Fibroblast of upper back skin (primary cell): ENCODE measurements at places on chromosomes 6 and 20.

GRCh38 chr20:8434326-8434876 is 302.3 kb downstream of the PLCB1 start:
- no peak for DNase-seq

DNA sequence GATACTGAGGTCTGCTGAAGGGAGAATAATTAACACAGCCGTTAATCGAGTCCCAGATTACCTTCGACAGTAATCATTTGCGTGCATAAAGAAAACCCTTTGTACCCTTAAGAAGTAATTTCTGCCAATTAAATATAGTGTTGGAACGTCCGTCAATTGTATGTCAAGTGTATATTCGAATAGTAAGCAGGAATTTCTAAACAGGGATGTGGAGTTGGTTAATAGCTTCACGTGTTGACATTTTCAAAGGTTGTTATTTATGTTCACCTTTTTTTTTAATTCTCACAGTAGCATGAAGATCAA is 798 bp upstream of the SNAP91 start:
- no peak for DNase-seq

DNA sequence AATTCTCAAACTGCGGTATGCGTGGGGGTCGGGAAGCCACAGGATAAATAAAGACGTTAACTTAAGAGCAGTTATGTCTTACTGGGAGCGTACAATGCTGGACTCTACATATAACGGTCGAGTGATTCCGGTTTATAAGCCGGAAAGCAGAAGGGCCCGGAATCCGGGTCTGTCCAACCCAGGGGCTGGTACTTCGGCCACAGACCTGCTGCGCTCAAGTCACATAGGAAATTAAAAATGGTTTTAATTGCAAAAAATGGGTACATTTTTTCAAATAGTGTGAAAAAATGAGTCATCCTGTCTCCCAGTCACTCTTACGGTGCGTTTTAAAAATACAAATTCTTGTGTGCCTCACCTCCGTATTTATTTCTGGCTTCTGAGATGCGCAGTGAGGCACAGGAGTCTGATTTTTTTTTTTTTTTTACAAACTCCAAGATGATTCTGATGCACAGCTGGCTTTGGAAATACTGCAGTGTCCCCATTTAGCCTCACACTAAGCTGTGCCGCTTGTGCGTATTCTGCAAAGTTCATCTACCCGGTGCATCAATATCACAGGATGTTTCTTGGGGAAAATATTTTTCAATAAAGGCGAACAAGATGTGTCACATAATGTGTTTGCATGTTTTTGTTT is 1.0 kb downstream of the PCIF1 start:
- no peak for DNase-seq

GRCh38 chr6:162409741-162410691 is 317.6 kb downstream of the PRKN start:
- no peak for DNase-seq

GRCh38 chr6:166612471-166612881 is 14.6 kb downstream of the RPS6KA2 start:
- DNase-seq, result no peak

DNA sequence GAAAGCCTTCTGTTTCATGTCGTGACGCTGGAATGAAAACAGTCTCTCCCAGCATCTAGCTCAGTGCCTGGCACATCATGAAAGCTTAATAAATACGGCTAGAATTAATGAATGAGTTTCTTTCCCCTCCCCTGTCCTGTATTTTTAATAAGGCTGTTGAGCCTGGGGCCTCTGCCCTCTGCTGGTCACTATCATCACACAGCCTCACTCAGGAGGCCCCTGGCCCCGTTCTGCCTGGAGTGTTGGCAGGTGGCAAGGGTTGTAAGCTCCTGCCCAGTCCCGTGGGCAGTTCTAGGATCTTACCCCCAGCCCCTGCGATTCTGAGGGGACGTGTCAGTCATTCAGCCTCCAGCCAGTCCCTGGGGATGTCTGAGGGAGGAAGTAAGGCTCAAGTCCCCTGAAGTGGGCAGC is 41.4 kb downstream of the PHACTR3 start:
- DNase-seq, result no peak

- peak; percentile 78 for DNase-seq
Measured at GRCh38 chr6:72422171-72422570, 199.7 kb upstream of the KCNQ5 start.

DNA sequence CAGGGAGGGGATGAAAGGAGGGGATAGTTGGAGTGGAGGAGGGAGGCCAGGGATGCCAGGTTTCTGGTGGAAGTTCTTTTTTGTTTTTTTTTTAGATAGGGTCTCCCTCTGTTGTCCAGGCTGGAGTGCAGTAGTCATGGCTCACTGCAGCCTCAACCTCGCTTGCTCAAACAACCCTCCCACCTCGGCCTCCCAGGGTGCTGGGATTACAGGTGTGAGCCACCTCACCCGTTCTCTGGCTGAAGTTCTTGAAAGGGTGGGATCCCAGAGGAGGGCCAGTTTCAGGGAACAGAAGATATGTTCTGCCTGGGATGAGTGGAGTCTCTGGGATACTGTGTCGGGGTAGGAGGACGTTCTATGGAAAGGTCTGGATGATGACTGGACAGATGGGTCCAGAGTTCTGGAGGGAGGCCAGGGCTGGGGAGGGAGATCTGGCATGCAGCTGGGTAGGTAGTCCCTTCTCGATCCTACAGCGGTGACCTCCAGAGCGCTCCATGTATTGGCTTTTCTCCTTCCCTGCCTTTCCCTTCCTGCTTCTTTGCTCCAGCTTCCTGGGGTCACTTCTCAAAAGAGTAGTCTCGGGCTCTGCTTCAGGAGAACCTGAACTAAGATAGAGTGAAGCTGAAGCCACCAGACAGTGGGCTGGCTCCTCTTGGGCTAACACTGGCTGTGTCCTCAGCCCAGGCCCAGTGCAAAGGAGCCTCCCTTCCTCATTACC is 12.7 kb upstream of the SRC start:
- no peak for DNase-seq

DNA sequence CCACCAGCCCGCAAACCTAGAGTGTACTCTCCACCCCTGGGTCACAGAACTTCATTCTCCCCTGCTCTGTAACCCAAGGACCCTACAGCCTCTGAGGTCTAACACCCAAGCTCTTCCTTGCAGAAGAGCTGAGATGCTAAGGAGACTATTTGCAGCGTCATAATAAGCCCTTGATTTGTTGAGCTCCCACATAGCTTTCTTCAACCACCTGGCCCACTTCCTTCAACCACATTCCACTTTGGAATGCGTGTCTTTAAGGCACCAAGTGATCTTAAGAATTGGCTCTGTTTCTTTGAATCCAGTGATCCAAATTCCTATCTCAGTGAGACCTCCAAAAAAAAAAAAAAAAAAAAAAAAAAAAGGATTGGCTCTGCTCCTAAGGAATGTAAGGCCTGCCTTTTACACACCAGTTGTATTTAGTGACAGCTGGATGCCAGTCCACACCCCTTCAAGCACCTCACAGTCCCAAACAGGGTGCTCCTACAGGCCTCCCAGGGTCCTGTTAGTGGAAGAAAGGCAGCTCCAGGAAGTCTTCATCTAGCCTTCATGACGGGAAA is 106.2 kb downstream of the UBE3D start:
- DNase-seq, result peak; percentile 97

GRCh38 chr6:162773996-162774395 is 46.2 kb downstream of the PACRG start:
- no peak for DNase-seq

DNA sequence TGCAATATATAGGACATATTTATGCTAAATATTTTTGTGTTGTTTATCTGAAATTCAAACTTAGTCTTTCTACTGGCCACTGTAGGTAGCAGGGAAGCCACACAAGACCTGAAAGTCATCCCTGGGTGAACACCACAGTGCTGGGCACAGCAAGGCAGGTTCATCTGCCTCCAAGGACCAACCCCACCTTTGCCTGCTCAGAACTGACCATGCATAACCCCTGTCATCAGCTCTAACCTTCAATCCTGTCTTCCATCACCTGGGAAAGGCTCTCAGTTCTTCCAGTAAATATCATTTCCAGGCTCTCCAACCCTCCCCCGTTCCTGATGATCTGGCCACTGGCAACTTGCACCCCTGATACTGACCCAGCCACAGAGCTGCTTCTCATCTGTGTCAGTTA is 32.7 kb upstream of the CST7 start:
- DNase-seq, result no peak

DNA sequence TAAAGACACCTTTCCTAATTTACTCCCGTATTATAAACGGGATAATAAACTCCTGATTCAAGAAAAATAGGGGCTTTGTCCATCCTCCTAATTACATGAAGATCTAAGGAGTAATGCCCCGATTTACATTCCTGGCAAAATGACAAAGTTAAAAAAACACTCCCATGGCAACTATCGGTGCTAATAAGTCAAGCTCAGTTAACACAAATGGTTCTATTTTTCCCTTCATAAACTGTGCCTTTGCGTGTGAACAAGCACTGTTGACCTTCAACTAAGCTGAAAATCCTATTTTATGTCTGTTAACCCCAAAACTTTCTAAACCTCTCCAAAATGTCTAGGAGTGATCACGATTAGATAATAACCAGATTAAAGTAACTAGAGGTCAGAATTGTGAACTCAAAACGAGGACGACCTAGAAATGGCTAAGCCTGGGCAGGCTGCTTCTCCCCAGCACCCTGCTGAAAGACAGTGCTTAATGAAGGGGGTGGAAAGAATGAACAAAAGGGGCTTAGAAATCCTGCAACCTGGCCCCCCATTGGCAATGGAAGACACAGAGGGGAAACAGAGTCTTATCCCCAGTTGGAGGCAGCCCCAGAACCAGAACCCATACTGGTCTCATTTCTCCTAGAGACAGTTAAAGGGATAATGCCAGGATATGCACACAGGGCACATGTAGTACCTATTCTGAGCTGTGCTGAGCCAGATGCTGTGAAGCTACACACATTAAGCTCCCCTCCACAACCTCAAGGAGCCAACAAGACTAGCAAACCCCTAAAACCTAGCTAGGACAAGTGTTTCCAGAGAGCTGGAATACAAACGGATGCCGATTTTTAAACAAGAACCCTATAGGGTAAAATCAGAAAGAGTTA is 23.0 kb downstream of the SLC23A2 start:
- no peak for DNase-seq

GRCh38 chr6:2147766-2148448 is 97.5 kb downstream of the GMDS start:
- peak; percentile 56 for DNase-seq

- no peak for DNase-seq
Measured at GRCh38 chr20:16744178-16744807, 3.9 kb upstream of the OTOR start.

GRCh38 chr6:845566-845965 is 152.6 kb upstream of the EXOC2 start:
- DNase-seq, result no peak

DNA sequence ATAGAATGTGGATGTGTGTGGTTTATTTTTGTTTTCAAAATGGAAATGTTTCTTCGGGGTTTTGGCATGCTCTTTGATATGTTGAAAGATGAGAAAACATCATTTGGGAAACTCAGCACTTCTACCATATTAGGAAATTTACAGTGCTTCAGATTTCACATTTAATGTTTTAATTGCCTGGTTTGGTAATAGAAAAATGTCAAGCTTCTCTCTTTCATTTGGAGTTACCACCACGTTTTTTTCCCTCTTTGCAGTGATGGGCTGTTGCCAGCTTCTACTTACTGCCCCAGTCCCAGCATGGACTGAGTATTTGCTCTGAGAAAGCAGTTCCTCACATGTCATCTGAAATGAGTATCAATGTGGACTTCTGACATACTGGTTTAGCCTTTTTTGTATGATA is 267.7 kb downstream of the PRL start:
- peak; percentile 43 for DNase-seq

- DNase-seq, result no peak
Measured at GRCh38 chr6:170029416-170030283, 261.2 kb downstream of the DLL1 start.

DNA sequence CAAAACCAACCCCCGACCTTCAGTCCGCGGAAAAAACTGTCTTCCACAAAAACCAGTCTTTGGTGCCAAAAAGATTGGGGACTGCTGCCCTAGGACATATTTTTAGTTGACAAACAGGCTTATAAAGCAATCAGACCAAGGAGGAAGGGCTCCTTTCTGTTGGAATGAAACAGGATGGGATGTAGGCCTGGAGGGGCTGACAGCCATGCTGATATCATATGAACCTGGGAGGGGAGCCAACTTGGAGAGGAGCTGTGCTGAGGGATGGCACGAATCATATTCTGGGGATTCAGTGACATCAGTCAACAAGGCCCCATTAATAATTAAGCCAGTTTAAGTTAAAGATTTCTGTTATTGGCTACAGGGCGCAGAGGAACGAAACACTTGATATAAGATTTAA is 225.4 kb upstream of the TSHZ2 start:
- DNase-seq, result peak; percentile 16

DNA sequence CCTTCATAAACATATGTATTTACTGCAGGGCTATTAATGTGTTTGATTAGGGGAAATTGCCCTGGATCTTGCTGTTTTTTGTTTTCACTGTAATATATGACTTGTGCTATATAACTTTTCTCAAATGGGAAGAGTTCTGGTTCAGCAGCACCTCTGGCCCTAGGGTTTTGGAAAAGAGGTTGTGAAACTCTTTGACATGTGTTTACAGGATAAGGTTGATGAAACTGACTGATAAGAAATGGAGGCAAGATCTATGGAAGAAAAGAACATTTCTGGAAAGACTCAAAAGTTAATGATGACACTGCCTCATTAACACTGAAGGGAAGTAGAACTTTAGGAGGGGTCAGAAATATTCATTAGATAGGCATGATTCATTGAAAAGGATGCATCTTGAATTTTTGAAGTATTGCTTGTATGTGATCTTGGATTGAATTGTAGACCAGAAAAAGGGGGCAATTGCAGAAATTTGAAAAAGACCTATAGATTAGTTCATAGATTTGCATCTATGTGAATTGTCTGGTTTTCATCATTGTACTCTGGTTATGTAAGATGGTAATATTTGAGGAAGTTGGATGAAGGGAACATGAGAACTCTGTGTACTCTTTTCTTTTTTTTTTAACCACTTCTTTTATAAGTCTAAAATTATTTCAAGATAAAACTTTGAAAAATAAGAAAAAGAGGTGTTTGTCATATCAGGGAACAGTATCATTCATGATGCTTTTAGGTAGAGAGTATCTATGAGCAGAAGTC is 54.0 kb downstream of the UTRN start:
- DNase-seq, result no peak

DNA sequence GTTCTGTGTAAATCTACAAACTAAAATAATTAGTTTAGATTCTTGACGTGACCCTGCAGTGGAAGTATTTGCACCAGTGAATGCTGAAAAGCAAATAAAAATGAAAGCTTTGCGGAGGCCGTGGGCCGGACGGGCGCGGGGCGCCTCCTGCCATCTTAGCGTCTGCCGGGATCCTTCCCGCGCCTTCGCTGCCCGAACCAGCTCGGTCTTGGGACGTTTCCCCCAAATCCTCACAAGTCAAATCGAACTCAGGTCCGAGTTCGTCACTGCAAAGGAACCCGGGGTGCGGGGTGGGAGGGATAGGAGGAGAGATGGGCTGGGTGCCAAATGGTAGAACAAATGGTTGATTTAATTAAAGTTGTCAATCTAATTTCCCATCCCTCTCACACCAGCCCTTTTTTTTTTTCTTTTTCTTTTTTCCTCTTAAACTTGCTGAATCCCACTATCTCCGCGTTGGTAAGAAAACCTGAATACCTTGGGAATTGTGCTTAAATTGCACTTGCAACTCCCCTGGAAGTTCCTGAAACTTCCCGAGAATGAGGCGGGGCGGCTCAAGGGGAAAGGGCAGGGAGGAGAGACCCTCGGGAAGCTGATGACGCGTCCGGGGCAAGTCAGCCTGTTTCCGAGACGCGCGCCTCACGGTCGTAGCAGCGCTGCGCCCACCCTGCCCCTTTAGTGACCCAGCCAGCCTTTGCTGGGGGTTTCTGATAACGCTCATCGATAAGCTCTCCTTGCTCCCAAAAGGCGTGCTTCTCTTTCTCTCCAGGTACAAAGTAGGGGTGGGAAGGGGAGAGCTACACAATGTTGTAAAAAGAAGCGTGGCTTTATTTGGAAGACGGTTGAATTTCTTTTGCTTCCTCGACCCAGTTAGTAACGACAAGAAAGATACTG is 1.8 kb downstream of the GJA1 start:
- peak; percentile 63 for DNase-seq
